ENCODE measurements at places on chromosomes 3 and 15.

- no peak for DNase-seq
Observed at GRCh38 chr3:82807781-82808180, 1046.3 kb upstream of the GBE1 start.

- no peak for DNase-seq
Observed at GRCh38 chr3:4752201-4753072, 226.8 kb upstream of the BHLHE40 start.

DNA sequence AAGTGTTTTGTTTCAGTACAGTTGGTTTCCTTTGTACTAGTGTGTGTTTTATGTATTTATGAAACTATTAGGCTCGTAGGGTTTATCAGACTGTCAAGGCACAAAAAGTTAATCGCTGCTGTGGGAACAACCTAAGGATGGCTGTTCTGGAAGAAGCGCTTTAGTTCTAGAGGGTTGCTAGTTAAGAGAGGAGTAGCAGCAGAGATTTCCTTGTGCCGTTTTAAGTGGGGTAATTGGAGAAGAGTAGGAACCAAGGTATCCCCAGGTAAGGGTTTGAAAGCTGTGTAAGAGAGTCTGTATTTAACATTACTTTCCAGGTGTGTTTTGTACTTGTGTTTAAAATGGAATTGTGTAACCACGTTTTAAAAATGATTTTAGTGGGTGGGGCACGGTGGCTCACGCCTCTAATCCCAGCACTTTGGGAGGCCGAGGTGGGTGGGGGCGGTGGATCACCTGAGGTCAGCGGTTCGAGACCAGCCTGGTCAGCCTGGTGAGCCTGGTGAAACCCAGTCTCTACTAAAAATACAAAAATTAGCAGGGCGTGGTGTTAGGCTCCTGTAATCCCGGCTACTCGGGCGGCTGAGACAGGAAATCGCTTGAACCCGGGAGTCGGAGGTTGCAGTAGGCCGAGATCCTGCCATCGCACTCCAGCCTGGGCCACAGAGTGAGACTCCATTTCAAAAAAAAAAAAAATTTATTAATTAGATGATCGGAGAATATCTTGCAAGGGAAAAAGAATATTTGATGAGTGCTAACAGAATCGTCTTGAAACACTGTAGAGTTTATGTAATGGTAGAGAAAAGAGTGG, 2.6 kb downstream of the MORF4L1 start:
- no peak for DNase-seq

- no peak for DNase-seq
Observed at GRCh38 chr3:152227027-152227426, 41.7 kb upstream of the MBNL1 start.

DNA sequence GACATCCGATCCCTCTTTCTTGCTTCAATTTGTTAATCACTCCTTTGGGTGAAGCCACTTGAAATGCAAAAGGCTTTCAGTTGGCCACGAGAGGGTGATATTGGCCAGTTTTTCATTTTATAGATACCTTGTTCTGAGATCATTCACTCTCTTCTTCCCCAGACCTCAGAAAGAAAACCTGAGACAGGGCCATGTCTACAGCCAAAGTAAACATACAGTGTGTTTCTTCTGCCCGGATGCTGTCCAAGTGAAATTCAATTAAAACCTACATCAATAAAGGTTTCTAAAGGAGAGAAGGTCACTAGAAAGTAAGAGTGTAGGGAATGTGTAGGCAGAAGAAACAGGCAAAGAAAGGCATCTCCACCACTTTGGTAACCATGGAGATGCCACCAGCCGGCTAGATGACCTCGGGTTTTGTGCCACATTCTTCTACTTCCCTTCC, 39.5 kb upstream of the FMN1 start:
- no peak for DNase-seq

- no peak for DNase-seq
Observed at GRCh38 chr3:71416876-71417275, 166.7 kb downstream of the FOXP1 start.

GRCh38 chr3:81311321-81311720, 450.1 kb downstream of the GBE1 start:
- DNase-seq: no peak
